Cardiac muscle cell (in vitro differentiated cells and primary cell): ENCODE measurements at places on chromosomes 6 and 20. TPM values are rescaled to one million over a fixed set of nuclear protein-coding genes. Genes with fewer than 3 reads are reported as not detected.

The RBPJL gene
- not detected in 2 replicates for total RNA-seq

The EDN3 gene
- total RNA-seq: 0.18 TPM in 1 of 2 replicates, not detected in the other

The PI3 gene
- total RNA-seq: not detected in 2 replicates

The OR2H2 gene
- total RNA-seq: not detected in 2 replicates

- H3K27me3 ChIP-seq: no peaks in the 10 kb centered on the region
- H3K4me1 ChIP-seq: no peaks in the 10 kb centered on the region
- no peak overlapping the region for H3K4me3 ChIP-seq
- no peak overlapping the region for H3K27ac ChIP-seq
- DNase-seq: no peak
Measured at GRCh38 chr20:51182571-51182970, 159.7 kb upstream of the KCNG1 start.
